ENCODE measurements at places on chromosomes 7 and 10.

GRCh38 chr7:106248600-106248999 is 36.2 kb downstream of the NAMPT start:
- DNase-seq: no peak

- no peak for DNase-seq
These were observed 71.8 kb upstream of the LRRN3 start for GRCh38 chr7:111018960-111019736.

DNA sequence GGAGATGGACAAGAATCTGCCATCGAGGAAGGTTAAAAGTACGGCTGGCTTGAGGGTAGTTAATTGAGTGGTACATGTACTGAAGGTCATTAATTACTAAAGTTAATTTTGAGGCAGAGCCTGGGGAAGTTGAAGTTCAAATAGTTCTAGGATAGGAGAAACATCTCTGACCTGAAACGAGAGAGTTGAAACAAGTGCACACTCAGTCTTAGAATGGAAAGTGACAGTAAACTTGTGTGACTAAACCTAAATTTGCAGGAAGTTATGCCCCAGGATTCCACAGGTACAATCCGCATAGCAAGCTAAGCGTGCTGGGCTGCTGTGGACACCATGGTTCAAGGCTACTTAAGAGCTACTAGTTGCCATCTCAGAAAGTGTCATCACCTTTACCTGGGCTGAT is 209.9 kb downstream of the CHCHD3 start:
- DNase-seq: no peak

GRCh38 chr7:135414850-135415439 is 95.0 kb downstream of the CNOT4 start:
- no peak for DNase-seq

- DNase-seq: no peak
These were observed 89.2 kb downstream of the CARD11 start for GRCh38 chr7:2954433-2954853.

- DNase-seq: no peak
These were observed 12.5 kb downstream of the ADD3 start for GRCh38 chr10:110020265-110020664.

DNA sequence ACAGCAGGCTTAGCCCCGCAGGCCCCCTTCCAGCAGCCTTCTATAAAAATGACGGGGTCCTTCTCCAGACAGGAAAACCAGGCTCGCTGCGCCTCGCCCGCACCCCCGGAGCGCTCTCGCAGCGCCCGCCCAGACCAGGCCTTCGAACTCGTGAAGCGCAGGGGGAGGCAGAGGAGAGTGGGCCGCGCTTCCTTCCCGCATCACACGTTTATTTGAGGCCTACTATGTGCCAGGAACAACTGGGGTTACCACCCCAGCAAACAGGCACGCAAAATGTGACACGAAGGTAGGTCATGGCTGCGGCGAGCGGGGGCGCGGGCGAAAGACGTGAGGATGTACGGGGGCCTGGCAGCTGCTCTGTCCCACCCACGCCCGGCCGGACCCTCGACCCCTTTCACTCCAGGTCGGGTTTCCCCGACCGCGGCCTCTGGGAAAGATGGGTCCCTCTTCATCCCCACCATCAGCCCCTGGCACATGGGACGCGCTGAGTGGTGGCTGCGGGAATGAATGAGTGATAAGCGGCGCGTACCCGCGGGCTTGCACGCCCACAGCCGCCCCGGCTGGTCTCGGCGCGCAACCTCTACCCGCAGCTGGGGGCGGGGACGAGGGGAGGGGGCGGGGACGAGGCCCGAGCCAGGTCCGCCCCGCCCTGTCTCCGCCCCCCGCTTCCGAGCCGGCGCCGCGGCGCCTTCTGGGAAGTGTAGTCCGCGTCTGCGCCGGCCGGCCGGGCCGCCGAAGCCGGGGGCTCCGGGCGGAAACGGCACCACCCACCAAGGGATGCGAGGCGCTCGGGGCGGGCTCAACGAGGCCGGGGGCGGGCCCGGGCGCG is 59.1 kb downstream of the ZNF467 start:
- DNase-seq: peak; percentile 87

DNA sequence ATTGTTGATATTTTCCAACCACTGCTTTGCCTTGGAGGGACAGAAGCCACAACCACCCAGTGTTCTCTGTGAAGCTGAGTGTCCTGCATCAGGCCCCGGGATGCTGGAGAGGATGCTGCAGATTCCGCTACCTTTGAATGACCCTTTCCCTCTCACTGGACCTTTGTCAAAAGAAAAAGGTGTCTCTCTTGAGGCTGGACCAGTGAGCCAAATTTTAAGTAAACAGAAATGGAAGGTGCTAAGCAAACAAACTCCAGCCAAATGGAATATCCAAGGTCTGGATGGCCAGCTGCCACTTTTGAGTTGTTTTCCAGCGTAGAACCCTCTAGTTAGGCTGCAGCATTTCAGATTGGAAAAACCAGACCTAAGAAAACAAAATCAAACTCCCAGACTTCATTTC is 145.5 kb downstream of the TRIL start:
- DNase-seq: no peak

DNA sequence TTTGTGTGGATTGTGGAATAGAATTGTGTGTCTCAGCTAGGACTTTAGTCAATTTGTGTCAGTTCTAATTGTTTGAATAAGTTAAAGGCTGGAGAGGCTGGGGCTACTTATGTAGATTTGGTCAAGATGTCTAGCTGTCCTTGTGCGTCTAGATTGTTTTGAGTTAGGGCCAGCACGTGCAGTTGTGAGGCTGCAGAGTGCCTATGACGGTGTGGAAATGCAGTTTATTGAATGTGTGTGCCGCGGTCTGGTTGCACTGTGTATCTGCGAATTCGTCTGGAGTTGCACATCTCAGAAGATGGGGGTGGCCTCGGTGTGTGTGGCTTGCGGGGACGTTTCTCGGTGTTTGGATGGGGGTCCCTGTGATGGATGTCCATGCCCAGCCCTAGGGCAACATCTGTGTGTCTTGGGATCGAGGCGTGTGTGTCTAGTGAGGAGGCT is 10.2 kb downstream of the EMX2 start:
- DNase-seq: no peak

- DNase-seq: no peak
These were observed 21.9 kb upstream of the DPYSL4 start for GRCh38 chr10:132164761-132165278.

GRCh38 chr7:47252675-47253074 is 329.2 kb downstream of the TNS3 start:
- DNase-seq: no peak

GRCh38 chr10:26412932-26413331 is 25.2 kb upstream of the APBB1IP start:
- no peak for DNase-seq

DNA sequence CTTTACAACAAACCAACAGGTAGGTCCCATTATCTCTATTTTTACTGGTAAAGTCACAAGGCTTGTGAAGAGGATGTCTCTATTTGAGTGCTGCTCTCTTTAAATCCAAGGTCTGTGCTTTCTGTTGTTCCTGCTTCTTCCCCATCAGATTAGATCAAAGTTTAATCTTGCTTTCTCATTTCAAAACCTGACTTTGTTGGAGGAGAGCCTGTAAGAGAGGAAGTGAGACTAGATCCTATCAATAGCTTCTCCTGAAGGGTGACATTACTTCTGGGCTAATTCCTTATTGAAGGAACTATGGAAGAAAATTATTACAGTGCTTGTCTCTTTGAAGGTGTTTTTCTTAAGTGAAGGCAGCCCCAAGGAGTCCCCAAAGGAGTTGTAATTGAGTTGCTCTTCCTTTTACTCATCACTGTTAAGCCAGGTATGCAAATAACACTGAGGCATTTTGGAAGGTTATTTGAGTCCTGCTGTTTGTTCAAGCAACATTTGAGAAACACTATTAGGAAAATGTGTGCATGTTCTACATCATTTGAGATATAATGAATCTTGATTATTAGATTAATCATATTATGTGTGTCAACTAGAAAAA is 146.2 kb upstream of the MBL2 start:
- no peak for DNase-seq

DNA sequence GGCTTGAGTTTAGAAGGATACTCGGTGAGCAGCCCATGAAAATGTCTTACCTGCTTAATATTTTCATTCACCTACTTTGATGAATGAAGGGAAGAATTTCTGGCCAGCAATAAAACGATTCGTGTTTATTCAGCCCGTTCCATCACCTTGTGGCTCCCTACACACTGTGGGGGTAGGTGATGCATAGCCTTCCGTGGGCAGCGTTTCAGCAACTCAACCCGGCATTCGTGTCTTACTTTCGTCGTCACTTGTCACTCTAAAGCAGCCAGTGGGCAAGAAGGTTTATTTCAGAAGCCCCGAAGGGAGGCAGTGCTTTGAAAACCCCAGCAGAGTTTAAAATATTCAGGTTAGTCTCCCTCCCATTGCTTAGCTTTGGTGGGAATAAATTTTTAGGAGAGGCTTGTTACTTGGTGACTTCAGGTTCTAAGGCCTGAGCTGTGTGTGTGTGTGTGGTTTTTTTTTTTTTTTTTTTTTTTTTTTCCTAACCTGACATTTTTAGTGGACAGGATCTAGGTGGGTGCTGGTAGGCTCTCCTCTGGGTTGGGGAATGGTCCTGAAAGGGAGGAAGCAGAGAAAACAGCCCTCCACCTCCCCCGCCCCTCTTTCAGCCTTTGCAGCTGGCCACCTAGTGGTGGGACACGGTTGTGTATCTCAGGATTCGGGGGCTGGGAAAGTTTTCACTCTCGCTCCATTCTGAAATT is 1.8 kb downstream of the GRK5 start:
- DNase-seq: peak; percentile 53

- no peak for DNase-seq
These were observed 112.7 kb downstream of the PLXDC2 start for GRCh38 chr10:19928936-19929335.

DNA sequence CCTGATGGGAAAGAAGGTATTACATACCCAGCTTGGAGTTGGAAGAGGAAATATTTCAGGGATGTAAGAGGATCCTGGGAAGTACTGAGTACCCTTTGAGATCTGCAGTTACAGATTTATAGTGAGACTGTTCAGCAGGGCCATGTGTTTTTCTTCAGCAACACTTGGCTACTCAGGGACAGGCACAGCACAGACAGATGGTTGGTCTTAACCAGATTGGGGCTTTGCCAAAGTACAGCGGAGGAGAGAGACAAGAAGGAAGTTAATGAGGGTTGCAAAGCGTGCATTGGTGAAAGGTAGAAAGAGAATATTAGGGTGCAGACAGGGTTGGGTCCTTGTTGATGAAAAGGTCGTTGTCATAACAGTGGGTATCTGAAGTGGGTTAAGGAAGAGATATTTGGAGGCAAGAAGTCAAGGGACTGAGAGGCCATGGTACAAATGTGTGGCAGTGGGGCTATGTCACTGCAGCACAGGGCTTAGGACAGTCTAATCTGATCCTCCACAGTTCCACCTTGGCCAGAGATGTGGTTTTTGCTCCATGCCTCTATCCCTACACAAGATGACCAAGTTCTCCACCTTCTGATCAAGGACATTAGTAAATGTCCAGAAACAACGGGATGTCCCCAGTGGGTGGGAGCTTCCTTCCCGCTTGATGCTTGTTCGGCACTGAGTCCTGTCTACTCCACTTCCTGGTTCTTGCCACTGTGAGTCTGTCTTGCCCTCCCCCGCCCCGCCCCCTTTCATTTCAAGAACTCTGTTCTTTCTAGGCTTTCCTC is 18.9 kb upstream of the DNAJC1 start:
- no peak for DNase-seq

- DNase-seq: no peak
These were observed 73.1 kb upstream of the UCN3 start for GRCh38 chr10:5291501-5292195.

DNA sequence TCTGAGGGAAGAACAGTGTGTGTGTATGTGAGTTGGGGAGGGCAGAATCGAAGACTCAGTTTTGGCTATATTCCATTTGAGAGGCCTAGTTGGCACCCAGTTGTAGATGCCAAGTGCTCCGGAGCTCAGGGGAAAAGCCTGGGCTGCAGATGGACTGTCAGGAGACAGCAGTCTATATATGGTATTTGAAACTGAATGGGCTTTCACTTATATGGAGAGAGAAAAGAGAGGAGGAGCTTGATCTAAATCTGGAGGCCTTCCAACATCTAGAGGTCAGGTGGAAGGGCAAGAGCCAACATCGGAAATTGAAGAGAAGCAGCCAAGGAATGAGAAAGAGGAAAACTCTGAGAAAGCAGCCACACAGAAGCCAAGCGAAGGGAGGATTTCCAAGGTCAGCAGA is 350.8 kb upstream of the BMPER start:
- DNase-seq: no peak

DNA sequence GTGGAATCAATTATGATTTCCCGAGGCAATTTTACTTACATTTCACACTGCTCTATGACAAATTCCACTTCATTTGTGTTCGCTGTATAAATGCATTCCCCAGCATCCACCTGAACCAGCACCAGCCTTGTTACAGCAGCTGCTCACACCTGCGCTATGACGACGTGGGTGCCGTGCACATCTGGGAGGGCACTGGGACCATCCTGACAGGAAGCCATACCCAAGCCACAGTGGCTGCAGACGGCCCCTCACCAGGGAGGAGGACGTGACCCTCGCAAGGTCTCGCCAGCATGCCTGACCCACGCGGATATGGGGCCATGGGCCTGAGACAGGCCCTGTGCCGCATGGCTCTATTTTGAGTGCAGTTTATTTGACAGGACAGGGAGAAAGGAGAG is 201.3 kb downstream of the MAD1L1 start:
- DNase-seq: no peak

DNA sequence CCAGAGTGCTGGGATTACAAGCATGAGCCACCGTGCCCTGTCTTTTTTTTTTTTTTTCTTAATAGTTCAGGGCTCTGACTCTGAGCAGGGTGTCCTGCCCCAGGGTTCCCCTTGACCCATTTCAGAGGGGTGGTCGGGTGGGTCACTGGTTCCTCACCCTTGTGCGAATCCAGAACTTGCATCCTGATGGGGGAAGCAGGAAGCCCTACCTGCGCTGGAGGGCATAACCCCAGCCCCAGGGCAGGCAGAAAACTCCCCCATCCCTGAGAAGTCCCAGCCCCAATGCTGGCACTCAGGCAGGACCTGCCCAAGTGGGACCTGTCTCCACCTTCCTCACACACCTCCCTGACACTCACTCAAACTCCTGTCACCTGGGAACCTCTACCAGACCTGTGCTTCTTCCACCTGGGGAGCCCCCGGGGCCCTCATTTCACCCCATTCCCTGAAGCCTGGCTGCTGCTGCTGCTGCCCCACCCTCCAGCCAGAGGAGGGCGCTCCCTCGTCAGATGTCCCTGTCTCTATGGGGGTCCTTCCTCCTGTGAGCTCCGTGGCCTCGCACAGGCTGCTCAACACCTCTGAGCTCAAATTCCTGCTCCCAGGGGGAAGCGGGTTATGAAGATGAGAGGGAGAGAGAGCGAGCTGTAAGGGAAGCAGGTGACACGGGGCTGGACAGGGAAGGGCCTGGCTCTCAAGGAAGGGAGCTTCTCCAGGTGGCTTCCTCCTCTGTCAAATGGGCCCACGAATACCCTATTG is 15.1 kb upstream of the ZNF273 start:
- peak; percentile 82 for DNase-seq

- no peak for DNase-seq
These were observed 208.5 kb downstream of the TRIL start for GRCh38 chr7:28749638-28750037.

GRCh38 chr10:103517234-103518085 is 24.0 kb downstream of the NEURL1 start:
- DNase-seq: no peak

Measured in pancreas (tissue), 10 donors.